ENCODE measurements at places on chromosomes 12 and 14. TPM values are rescaled to one million over a fixed set of nuclear protein-coding genes. Genes with fewer than 3 reads are reported as not detected.
A peak's percentile ranks its signal among the peaks of the same experiment; 100 is the strongest.

DNA sequence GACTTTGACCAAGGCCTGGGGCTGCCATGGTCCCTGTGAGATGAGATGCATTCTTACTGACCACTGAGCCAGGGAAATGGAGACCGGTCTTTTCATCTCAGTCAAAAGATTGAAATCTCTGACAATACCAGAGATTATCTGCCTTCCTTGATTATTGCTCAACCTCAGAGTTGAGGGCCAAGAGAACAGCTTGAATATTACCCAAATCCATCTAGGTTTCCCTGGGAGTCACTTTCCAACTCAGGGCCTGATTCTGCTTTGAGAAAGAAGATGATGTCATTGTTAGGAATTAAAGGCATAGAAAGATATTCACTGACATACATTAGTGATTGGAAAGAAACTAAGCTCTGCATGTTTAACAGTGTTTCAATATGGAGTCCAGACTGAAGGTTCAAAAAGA, 515.9 kb upstream of the TBX3 start:
- no peak for DNase-seq

DNA sequence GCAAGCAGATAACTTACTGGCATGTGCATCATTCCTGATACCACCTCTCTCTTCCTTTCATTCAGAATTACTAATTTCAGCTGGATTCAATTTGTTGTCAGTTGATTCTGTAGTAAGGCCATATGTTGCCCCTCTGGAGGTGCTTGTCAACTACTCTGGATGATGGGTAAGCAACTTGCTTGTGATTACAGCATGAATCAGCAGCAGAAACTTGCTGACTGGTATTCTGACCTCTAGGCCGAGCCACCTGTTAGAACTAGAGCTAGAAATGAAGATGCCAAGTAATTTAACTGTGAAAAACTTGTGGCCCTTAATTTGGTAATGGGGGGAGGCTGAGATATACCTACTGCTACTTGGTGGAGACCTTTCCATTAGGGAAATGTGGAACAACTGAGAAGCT, 5.1 kb downstream of the RNF10 start:
- DNase-seq: no peak

DNA sequence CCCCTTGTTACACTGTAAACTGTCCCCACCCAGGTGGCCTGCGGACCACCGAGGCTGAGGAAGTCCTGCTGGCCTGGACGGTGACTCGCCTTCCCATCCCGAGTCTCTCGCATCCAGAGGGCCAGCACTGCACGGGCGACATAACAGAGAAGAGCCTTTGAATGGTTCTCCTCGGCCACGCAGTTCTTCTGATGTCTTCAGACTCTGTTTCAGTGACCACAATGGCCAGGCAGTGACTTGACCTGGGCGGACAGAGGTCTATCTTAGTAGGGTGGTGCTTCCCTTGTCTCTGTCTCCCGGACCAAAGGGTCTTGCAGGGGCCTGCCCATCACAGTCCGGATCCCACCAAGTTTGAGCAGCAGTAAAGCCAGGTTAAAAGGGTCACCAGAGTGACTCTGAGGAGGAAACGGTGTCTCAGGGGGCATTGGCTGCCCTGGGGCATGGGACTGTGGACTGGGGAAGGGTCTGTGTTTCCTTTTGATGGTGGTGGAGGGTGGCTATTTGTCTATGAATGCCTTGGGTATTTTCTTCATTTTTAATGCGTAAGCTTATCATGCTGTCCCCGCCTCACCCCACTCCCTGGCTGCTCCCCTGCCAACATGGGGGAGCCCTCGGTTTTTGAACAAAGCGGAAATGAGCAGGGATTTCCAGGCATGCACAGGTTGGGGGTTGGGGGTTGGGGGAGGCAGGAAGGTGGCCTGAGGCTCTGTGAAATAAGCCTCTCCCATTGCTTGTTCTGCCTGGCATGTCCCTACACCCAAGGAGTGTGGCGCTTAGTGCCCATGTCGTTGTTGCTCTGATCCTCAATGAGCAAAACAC, 10.3 kb downstream of the KRT85 start:
- peak; percentile 66 for DNase-seq

Gene SAMD15
- 0.11 TPM for total RNA-seq

DNA sequence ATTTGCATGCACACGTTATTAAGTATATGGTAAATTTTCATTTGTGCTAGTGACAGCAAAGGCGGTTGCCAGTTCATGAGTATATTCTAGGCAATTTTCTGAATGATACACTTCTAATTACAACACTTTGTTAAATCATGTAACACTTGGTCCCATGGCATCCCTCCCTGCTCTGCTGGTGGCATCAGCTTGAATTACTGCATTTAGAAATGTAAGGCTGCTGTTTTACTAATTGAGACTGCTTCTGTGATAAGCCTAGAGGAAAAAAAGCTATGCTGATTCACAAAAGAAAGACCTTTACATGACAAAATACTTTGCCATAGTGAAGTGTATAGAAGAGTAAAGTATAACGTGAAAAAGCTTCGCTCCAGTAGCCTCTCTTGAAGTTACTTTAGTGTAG, 636.1 kb downstream of the KCNH5 start:
- DNase-seq: no peak

Gene LHX5
- not detected for total RNA-seq

DNA sequence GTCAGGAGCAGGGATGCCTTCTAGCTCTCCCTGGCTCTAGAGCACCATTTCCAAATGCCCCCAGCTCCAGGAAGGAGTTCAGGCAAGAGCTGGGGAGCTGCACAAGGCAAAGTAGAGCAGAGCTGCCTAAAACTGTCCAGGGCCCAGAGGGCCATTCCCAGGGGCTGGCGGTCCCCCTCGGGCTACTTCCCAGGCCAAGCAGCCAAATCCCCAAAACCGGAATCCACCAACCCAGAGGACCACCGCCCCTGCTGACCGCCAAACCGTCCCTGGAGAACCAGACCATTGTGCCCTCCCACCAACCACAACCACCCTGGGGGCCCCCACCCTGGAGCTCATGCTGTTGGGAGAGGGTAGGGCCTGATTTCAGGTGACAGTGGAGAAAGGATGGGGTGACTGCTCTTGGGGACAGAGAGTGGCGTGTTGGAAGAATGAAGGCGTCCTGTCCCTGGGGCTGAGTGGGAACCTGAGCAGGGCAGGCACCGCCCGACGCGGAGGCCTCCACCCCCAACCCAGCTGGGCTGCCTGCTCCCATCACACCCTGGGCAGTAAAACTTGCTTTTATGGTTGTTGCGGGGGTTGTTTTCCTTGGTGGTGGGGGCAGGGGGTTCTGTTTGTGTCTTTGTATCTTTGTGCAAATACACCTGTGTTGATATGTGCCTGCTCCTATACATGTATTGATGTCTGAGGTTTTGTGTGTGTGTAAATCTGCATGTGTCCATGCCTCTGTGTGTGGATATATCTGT, 24.0 kb upstream of the KRT78 start:
- no peak for DNase-seq

- peak; percentile 61 for DNase-seq
Observed at GRCh38 chr14:104323551-104324175, 185.3 kb downstream of the KIF26A start.

DNA sequence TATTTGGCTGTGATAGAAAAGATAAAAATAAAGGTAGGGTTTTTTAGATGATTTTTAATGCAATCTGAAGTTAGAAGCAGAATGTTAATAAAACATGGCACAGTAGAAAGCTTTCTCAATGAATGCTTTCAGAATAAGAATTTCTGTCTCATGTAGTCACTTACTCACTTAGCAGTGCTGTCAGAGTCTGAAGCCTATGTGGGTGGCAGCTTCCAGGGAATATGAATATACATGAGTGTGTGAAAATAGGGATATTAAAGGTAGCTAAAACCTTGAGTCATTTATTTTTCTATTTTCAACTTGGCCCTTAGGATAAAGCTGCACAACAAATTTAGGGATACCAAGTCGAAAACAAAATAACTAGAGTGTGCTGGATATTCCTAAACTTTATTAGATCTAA, 427.9 kb downstream of the AEBP2 start:
- no peak for DNase-seq

DNA sequence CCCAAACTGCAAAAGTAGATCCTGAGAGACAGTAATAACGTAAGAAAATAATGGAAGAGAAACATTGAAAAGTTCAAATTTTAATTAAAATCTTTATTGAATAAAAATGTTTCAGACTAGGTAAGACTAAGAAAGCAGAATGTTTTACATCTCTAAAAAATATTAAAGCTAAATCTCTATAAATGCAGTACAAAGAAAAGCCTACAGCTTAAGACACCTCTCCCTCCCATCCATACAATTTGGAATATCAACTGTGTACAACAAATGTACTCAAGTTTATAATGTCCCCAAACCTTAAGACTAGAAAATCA, 8.5 kb upstream of the CERS5 start:
- no peak for DNase-seq

GRCh38 chr14:66119606-66120231, 366.5 kb upstream of the CCDC196 start:
- no peak for DNase-seq

Gene NID2
- 37.3 TPM for total RNA-seq

Gene TSPAN11
- total RNA-seq: 1.9 TPM

Data from cardiac septum (tissue), 1 donor.